ENCODE measurements at places on chromosomes 4 and X. TPM values are rescaled to one million over a fixed set of nuclear protein-coding genes. Genes with fewer than 3 reads are reported as not detected.
A peak's percentile ranks its signal among the peaks of the same experiment; 100 is the strongest.

NCBP2L gene
- not detected for total RNA-seq

GUCY1A1 gene
- total RNA-seq: 50.4 TPM

DNA sequence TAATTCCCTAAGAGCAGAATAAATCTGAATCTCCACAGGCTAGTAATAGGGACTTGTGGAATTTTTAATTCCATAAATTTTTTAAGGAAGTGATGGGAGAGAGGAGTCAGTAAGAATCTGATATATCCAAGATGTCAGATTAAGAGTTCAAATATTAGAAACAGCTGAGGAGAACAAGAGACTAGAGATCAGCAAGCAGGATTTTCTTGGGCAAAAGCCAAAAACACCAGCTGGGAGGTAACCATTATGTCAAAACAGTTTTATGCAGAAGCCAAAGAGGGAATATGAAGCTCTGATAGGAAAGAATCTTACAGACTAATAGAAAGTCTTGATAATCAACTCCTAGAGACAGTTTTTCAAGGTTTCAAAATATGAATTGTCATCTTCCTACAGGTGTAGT is 72.2 kb upstream of the RBPJ start:
- no peak for DNase-seq

DNA sequence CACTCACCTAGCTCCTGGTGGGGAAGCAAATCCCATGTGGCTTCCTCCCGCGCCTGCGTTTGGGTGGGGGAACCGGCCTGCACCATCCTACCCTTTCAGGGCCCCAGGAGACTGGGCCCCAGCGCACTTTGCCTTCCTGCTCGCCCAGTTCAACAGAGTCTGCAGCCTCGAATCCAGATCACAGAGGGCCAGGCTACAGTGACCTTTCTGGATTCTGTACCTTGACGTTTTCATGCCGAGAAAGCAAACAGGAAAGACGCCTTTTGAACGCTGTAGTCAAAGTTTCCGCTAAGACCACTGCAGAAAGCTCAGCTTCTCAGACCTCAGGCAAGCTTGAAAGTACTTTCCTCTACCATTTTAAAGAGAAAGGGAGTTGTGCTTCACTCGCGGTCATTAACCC is 7.4 kb upstream of the BEND2 start:
- DNase-seq: no peak

GRCh38 chrX:50963842-50964241 is 53.3 kb downstream of the BMP15 start:
- DNase-seq: no peak

DNA sequence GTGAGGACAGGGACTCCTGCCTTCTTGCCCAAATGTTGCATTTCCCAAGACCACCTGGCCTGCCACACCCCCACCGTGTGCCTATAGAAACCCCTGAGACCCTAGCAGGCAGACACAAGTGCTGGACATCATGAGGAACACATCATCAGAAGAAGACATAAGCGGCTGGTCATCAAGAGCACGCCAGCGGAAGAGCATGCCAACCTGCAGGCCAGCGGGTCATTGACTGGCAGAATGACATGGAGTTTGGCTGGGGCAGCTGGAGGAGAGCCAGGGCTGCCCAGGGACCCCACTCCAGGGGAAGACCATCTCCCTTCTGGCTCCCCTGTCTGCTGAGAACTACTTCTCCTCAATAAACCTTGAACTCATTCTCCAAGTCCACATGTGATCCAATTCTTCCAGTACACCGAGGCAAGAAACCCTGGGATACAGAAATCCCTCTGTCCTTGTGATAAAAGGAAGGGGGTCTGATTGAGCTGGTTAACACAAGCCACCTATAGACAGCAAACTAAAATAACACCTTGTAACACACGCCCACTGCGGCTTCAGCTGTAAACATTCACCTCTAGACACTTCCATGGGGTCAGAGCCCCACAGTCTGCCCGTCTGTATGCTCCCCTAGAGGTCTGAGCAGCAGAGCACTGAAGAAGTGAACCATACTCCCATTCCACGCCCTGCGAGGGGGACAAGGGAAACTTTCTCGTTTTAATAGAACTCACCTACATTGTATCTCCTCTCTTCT is 164.8 kb upstream of the EMCN start:
- DNase-seq: no peak

DNA sequence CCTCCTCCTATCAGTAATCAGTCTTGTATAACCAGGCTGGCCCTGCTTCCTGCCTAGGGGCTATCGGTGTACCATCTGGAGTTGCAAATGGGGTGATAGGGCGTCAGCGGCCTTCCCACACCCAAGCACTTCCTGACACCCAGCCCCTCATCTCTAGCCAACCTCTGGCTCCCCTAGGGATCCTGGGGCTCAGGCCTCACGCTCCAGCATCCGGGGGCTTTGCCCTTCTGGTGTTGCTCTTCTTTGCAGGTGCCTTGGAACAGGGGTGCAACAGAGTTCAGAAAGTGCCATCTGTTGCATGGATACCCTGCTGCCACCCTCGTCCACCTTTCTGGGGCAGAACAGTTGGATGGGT is 4.1 kb downstream of the IL9R start:
- peak; percentile 12 for DNase-seq
